ENCODE measurements at places on chromosomes 5 and 9.
A peak's percentile ranks its signal among the peaks of the same experiment; 100 is the strongest.

GRCh38 chr5:173180331-173180730 is 36.0 kb downstream of the BNIP1 start:
- no peak overlapping the region for H3K27ac ChIP-seq
- DNase-seq = no peak
- peaks cover 7% of the 10 kb centered on the region for H3K4me1 ChIP-seq
- no peak overlapping the region for H3K4me3 ChIP-seq

DNA sequence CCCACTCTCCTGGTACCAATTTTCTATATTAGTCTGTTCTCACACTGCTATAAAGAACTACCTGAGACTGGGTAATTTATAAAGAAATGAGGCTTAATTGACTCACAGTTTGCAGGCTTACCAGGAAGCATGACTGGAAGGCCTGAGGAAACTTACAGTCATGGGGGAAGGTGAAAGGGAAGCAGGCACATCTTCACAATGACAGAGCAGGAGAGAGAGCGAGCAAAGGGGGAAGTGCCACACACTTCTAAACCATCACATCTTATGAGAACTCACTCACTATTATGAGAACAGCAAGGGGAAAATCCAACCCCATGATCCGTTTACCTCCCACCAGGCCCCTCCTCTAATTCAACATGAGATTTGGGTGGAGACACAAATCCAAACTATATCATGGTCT is 72.2 kb downstream of the ATG10 start:
- H3K36me3 ChIP-seq = peaks cover 34% of the 10 kb centered on the region
- no peaks in the 10 kb centered on the region for H3K27me3 ChIP-seq
- DNase-seq = no peak
- H3K4me1 ChIP-seq = no peaks in the 10 kb centered on the region
- H3K4me3 ChIP-seq = no peak overlapping the region

DNA sequence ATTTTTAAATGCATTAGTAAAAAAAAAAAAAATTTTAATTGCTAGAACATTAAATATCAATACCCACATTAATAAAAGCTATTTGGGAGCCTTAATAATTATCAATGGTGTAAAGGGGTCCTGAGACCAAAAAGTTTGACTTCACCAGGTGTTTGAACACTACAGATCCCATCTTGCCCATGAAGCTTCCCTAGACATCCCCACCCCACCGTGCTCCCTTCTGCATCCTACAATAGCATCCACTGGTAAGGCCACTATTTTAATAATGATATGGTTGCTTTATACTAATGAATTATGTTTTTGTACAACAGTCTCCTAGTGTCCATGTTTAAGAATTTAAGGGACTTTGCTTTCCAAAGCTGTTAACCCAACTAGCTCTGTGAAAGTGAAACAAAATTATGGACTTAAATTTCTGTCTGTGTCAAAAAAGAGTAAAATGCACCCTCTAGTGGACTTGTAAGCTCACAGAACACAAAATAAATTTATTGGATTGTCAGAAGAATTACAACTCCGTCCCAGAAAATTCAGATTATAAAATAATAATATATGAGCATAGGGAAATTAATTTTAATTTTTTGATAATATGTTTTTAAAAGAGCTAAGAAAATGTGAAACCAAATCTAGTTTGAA is 76.0 kb downstream of the ARL15 start:
- no peak for DNase-seq
- H3K4me1 ChIP-seq = peaks cover 3% of the 10 kb centered on the region
- no peaks in the 10 kb centered on the region for H3K27me3 ChIP-seq
- H3K36me3 ChIP-seq = 0 out of 2 replicates have a peak, but pooled peaks cover under 1% of the 10 kb centered on the region
- H3K4me3 ChIP-seq = no peak overlapping the region

DNA sequence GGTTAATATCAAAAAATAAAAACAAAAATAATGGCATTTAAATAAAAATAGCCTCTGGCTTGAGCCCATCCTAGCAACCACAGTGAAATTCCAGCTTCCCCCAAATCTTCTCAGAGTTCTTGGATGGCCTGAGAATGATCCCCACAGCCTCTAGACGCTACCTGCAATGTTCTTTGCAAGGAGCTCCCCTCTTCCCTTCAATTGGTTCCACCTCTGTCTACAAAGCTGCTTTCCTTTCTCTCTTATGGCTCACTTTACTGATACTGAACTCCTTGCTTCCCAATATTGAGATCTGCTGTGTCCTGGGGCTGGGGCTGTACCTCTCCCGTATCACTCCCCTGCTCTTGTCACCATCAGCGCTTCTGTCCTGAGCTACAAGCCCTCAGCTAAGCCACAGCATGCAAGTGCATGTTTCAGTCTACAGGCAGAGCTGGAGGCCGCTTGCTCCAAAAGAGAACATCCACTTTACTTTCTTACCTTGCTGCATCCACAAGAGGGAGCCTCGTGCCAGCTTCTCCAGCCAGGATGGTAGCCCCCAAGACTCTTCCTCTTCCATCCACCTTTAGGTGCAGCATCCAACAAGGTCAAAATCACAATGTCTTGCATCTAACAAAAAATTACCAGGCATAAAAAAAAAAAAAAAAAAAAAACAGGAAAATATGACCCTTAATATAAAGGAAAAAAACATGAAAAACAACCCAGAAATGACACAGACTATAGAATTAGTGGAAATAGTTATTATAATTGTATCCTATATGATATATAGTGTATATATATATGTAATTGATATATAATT is 57.4 kb upstream of the PRSS3 start:
- peaks cover 2% of the 10 kb centered on the region for H3K4me1 ChIP-seq
- H3K27ac ChIP-seq = no peak overlapping the region
- H3K27me3 ChIP-seq = no peaks in the 10 kb centered on the region

DNA sequence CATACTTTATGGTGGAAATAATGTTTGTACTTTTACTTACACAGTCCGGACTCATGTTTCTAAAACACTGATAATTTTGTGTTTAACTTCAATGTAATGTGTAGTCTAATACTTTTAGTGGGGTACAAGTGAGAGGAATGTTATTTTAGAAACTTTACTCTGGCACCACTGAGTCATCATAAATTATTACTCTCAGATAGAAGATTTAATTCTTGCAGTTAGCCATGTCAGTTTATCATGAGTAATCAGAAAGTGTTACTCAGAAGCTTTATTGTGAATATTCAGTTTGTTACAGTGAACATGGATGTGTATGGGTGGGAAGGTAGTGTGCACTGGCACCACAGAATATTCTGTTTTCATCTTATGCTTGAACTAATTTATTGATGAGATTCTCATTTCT is 20.0 kb downstream of the OGN start:
- no peak overlapping the region for H3K4me3 ChIP-seq
- no peaks in the 10 kb centered on the region for H3K36me3 ChIP-seq
- no peak overlapping the region for H3K27ac ChIP-seq
- no peak for DNase-seq

- H3K27me3 ChIP-seq = no peaks in the 10 kb centered on the region
- no peak for DNase-seq
- peaks cover 8% of the 10 kb centered on the region for H3K4me1 ChIP-seq
Measured at GRCh38 chr5:171847026-171847425, 61.4 kb downstream of the SMIM23 start.

- H3K4me3 ChIP-seq = no peak overlapping the region
- H3K27ac ChIP-seq = peak overlapping the region; percentile 42
- no peak for DNase-seq
- peaks cover 26% of the 10 kb centered on the region for H3K4me1 ChIP-seq
Measured at GRCh38 chr5:119395080-119395836, 39.4 kb downstream of the TNFAIP8 start.

GRCh38 chr5:149045089-149045460 is 17.8 kb downstream of the SH3TC2 start:
- H3K27ac ChIP-seq = no peak overlapping the region
- H3K36me3 ChIP-seq = no peaks in the 10 kb centered on the region
- H3K4me1 ChIP-seq = peaks cover 6% of the 10 kb centered on the region
- H3K27me3 ChIP-seq = no peaks in the 10 kb centered on the region

GRCh38 chr9:4235871-4236804 is 63.7 kb downstream of the GLIS3 start:
- no peaks in the 10 kb centered on the region for H3K36me3 ChIP-seq
- no peak overlapping the region for H3K27ac ChIP-seq

GRCh38 chr5:8908055-8908683 is 637.7 kb downstream of the SEMA5A start:
- peak; percentile 78 for DNase-seq
- H3K4me1 ChIP-seq = peaks cover 4% of the 10 kb centered on the region
- no peaks in the 10 kb centered on the region for H3K27me3 ChIP-seq
- H3K27ac ChIP-seq = no peak overlapping the region
- H3K36me3 ChIP-seq = no peaks in the 10 kb centered on the region
- no peak overlapping the region for H3K4me3 ChIP-seq

GRCh38 chr9:126965541-126966428 is 51.2 kb downstream of the RALGPS1 start:
- no peaks in the 10 kb centered on the region for H3K36me3 ChIP-seq
- peaks cover 16% of the 10 kb centered on the region for H3K4me1 ChIP-seq
- no peak overlapping the region for H3K4me3 ChIP-seq
- H3K27ac ChIP-seq = peak overlapping the region; percentile 78
- H3K27me3 ChIP-seq = no peaks in the 10 kb centered on the region
- DNase-seq = peak; percentile 57

GRCh38 chr5:5290674-5291334 is 131.7 kb upstream of the ICE1 start:
- peaks cover 27% of the 10 kb centered on the region for H3K36me3 ChIP-seq
- no peak overlapping the region for H3K27ac ChIP-seq
- DNase-seq = no peak

DNA sequence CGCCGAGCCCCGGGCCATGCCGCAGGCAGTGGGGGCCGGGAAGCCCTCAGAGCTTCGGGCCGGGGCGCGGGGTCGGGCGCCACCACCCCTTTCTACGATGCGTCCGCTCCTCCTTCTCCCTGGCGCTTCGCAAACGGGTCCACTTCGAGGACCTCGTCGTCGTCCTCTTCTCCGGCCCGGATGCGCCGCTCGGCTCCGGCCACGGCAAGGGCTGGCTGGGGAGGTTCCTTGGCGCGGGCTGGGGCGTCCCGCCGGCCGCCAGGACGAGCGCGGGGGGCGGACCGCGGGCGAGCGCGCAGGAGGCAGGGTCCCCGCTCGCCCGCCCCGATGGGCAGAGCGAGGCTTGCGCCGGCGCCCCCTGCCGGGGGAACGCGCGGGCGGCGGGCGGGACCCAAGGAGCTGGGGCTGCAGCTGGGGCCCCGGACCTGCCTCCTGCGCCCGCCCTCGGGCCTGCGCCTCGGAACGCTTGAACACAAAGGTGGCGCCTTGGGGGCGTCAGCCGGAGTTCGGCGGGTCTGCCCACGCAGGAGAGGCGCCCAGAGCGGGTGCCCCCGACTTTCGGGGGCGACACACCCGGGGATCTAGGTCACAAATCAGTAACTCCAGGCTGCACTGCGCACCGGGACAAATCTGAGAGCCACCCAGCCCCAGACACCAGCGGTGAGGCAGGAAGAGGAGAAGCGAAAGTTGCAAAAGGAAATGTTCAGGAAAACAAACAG is at the start of gene ROR2:
ROR2 (minus strand) TSS at position 283 of the 719 bp plus-strand sequence.
- H3K4me3 ChIP-seq = peak within 1 kb of the TSS; percentile 89
- H3K27me3 ChIP-seq = peaks cover 45% of the 10 kb centered on the region
- no peak within 1 kb of the TSS for H3K27ac ChIP-seq

DNA sequence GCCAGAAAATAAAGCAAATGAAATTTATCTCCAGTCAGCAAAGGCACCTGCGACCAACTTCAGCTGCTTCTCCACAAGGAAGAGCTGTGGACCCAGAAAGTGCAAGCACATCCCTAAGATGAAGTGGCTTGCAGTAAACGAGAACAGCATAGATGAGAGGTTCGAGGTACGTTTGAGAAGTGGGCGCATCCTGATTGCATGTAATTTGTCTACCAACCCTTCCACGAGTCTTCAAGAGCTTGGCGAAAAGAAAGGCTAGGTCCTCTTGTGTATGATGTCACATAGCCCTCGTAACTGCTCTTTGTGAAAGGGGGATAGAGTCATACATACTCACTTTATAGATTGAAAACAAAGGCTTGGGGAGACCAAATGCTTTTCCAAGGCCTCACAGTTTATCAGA is 6.0 kb upstream of the LCP2 start:
- DNase-seq = no peak
- peaks cover 31% of the 10 kb centered on the region for H3K4me1 ChIP-seq
- no peaks in the 10 kb centered on the region for H3K36me3 ChIP-seq
- no peak overlapping the region for H3K27ac ChIP-seq
- no peaks in the 10 kb centered on the region for H3K27me3 ChIP-seq

- H3K27ac ChIP-seq = no peak overlapping the region
- no peak for DNase-seq
- no peaks in the 10 kb centered on the region for H3K27me3 ChIP-seq
- peaks cover 3% of the 10 kb centered on the region for H3K4me1 ChIP-seq
- no peak overlapping the region for H3K4me3 ChIP-seq
- no peaks in the 10 kb centered on the region for H3K36me3 ChIP-seq
Measured at GRCh38 chr9:134361426-134361825, 35.2 kb downstream of the RXRA start.

- no peaks in the 10 kb centered on the region for H3K4me1 ChIP-seq
- H3K27me3 ChIP-seq = no peaks in the 10 kb centered on the region
- no peak overlapping the region for H3K27ac ChIP-seq
- no peak for DNase-seq
- H3K36me3 ChIP-seq = peaks cover 70% of the 10 kb centered on the region
Measured at GRCh38 chr5:176490301-176490700, 42.1 kb downstream of the FAF2 start.

DNA sequence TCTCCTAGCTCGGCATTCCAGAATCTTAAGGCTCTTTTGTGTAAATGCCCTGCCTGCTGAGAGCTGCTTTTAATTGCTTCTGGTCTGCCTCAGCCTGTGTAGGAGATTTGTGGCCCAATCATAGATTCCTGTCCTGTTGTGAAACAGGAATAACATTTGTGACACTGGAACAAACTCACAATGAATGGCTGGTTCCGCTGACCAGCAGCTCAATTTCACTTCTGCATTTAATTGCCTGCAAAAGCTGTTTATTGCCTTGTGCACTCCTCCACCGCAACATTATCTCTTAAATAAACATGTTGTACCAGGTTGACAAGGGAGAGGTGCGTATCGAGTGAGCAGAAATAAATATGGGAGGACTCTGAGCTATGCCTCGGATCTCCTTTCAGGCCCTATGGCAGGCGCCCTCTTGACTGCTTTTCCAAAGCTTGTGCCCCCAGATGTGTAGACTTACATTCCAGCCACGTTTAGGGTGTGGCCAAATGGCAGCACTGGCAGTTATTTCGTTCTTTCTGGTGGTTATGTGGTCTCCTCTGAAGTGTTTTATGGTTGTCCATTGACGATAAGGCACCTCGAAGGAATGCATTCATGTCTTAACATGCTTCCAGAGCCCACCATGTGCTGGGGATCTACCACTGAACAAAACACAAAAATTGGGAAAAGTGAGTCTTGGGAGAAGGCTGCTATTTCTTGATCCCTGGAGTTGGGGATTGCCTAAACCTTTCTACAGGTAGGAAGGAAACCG is 58.1 kb downstream of the DMRT1 start:
- H3K4me3 ChIP-seq = no peak overlapping the region
- H3K27me3 ChIP-seq = peaks cover 2% of the 10 kb centered on the region
- H3K4me1 ChIP-seq = peaks cover 36% of the 10 kb centered on the region
- no peak overlapping the region for H3K27ac ChIP-seq

GRCh38 chr5:50751064-50751657 is 84.7 kb downstream of the PARP8 start:
- peaks cover under 1% of the 10 kb centered on the region for H3K4me1 ChIP-seq
- H3K36me3 ChIP-seq = peaks cover 12% of the 10 kb centered on the region
- H3K4me3 ChIP-seq = no peak overlapping the region
- no peaks in the 10 kb centered on the region for H3K27me3 ChIP-seq

Measured in WTC11 (cell line).